NCI-H1417 (cell line): ENCODE measurements at places on chromosomes 3 and 15.
A peak's percentile ranks its signal among the peaks of the same experiment; 100 is the strongest.

- no peak for DNase-seq
These were observed 8.1 kb downstream of the CIB1 start for GRCh38 chr15:90225504-90226234.

GRCh38 chr3:156160647-156161046 is 40.3 kb downstream of the KCNAB1 start:
- peak; percentile 80 for DNase-seq

DNA sequence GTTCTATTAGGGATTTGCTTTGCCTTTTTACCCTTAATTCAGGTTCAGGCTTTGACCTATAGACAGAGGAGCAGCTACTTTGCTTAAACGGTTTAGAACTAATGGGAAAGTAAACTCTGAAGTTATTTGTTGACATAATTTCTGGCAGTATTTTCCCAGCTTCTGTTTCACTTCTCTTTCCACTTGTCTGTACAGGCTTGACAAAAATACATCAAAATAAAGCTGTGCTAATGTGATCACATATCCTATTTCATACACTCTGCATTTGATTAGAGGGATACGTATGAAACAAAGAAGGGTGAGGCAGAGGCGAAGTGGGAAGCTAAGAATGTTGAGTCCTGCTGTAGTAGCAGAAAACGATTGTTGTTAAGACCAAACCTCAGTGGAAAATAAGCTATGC is 389.1 kb upstream of the RARB start:
- DNase-seq = peak; percentile 6

DNA sequence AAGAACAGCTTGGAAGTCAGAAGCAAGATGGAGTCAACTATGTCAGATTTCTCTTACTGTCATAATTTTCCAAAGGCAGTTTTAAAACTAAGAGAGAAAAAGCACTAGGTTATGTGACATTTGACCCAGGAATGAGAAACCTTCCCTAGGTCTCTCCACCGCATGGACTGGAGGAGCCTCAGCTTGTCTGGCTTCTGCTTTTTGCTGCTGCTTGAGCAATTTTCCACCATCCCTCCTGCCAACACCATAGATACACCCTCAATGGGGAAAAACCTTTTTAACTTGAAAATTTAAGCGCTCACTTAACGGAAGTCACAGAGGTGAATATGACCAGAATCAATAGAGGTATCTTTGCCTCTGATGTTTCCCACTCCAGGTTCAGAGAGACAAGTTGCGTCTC is 17.8 kb upstream of the IREB2 start:
- DNase-seq = no peak

DNA sequence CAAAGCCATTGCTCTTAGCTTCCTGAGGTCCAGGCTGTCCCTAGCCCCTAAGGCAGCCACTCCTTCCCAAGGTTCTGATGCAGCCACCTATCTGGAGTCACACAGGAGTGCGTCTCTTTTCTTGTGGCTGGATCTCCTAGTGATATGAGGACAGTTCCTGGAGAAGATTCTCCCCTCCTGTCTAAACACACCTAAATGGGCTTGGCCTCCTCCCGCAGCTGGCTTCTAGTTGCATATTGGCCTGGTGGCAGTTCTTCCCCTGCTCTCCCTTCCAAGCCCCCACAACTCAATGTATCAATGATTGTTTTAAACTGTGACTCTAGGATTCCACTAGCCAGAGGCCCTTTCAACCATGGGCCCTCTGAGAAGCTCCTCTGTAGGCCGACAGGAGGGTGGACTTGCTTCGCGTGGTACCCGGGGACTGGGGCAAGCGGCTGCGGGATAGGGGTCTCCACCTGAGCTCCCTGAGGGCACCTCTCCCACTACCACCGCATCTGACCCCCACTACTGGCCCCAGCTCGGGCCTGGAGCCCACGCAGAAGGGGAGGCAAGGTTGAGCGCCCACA is 1.4 kb downstream of the ITGA11 start:
- no peak for DNase-seq

GRCh38 chr15:51130344-51130743 is 35.6 kb upstream of the TNFAIP8L3 start:
- DNase-seq = no peak
